ENCODE measurements at places on chromosomes 6 and 20. TPM values are rescaled to one million over a fixed set of nuclear protein-coding genes. Genes with fewer than 3 reads are reported as not detected.

DNA sequence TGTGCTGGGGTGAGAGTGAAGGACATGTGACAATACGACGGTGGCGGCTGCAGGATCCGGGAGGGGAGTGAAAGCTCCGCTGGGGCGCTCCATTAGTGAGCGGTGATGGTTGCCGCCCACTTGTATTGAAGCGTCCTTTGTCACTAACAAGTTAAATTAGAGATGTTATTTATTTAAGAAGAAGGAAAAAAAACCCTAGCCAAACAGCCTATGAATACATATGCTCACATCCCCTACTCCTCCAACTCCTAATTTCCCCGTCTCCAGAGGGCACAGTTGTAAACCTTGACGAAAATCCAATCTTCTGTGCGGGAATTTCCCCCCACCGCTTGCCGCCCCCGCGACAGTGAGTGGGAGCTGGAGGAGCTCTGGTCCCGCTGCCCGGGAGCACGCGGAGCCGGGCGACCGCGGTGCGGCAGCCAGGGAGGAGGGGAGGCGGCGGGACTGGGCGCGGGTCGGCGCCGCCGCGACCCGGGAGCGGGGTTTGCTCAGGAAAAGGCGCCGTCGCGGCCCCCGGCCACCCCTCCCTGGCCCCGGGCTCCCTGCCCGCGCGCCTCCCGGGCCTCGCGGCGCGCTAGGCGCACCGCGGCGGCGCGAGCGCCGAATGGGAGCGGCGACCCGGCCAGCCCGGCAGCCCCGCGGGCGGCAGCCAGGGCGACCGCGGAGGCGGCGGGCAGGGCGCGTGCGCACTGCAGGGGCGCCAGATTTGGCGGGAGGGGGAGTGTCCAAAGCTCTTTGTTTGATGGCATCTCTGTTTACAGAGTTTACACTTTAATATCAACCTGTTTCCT, at the start of gene MYB:
MYB (plus strand) TSS at position 767 of the 791 bp plus-strand sequence. CDS start 206 bp downstream, outside the sequence.
- no peak within 1 kb of the TSS for H3K27ac ChIP-seq
- H3K27me3 ChIP-seq, result peaks cover 21% of the 10 kb centered on the region
- no peak for DNase-seq
- peaks cover 25% of the 10 kb centered on the region for H3K4me1 ChIP-seq
- H3K36me3 ChIP-seq, result no peaks in the 10 kb centered on the region
- peak within 1 kb of the TSS; percentile 62 for H3K4me3 ChIP-seq

GRCh38 chr20:11162026-11162775, 488.4 kb upstream of the JAG1 start:
- H3K4me3 ChIP-seq, result no peak overlapping the region
- H3K27me3 ChIP-seq, result no peaks in the 10 kb centered on the region
- H3K27ac ChIP-seq, result no peak overlapping the region
- peaks cover 13% of the 10 kb centered on the region for H3K4me1 ChIP-seq

Gene IMPG1
- total RNA-seq, result not detected

- no peaks in the 10 kb centered on the region for H3K36me3 ChIP-seq
- H3K27me3 ChIP-seq, result no peaks in the 10 kb centered on the region
Measured at GRCh38 chr6:109297406-109298110, 84.7 kb downstream of the CD164 start.

Gene FAM209B
- total RNA-seq, result not detected

Gene ANGPT4
- 0.27 TPM for total RNA-seq

GRCh38 chr6:134840086-134840867, 109.6 kb downstream of the ALDH8A1 start:
- H3K27me3 ChIP-seq, result no peaks in the 10 kb centered on the region
- DNase-seq, result no peak
- peaks cover 12% of the 10 kb centered on the region for H3K4me1 ChIP-seq
- no peaks in the 10 kb centered on the region for H3K36me3 ChIP-seq
- no peak overlapping the region for H3K27ac ChIP-seq

Gene PET117
- total RNA-seq, result 17.8 TPM

- no peaks in the 10 kb centered on the region for H3K36me3 ChIP-seq
- H3K4me3 ChIP-seq, result no peak overlapping the region
- no peaks in the 10 kb centered on the region for H3K27me3 ChIP-seq
- no peak for DNase-seq
Measured at GRCh38 chr6:87182940-87183339, 27.6 kb downstream of the ZNF292 start.

- no peak for DNase-seq
- peaks cover 8% of the 10 kb centered on the region for H3K4me1 ChIP-seq
- H3K27me3 ChIP-seq, result no peaks in the 10 kb centered on the region
- H3K36me3 ChIP-seq, result no peaks in the 10 kb centered on the region
- no peak overlapping the region for H3K4me3 ChIP-seq
Measured at GRCh38 chr20:14727485-14728150, 390.2 kb upstream of the FLRT3 start.

Gene MAP7
- total RNA-seq, result 1.4 TPM

DNA sequence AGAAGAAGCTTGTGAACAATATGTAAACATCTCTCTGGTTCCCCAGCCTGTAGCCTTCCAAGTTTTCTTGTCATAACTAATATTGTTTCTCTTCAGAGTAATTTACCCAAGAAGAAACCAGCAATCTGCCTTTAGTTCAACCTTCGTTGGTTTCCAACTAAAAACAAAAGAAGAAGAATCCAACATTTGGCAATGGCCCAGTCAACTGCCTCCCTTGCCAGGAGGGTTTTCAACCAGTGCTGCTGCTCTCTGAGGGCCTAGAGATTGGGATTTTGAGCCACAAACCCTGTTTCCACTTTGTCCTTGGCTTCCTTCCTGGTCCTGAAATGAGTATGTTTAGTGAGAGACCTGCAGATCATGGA, 395.8 kb upstream of the CNR1 start:
- H3K27me3 ChIP-seq, result no peaks in the 10 kb centered on the region
- peaks cover 12% of the 10 kb centered on the region for H3K4me1 ChIP-seq

- peak; percentile 89 for DNase-seq
- H3K36me3 ChIP-seq, result no peaks in the 10 kb centered on the region
- no peak overlapping the region for H3K4me3 ChIP-seq
- no peaks in the 10 kb centered on the region for H3K4me1 ChIP-seq
Measured at GRCh38 chr6:105601541-105602236, 198.8 kb upstream of the PREP start.

Gene SLC22A3
- 13.6 TPM for total RNA-seq

GRCh38 chr20:60957621-60958020, 294.4 kb upstream of the CDH4 start:
- no peaks in the 10 kb centered on the region for H3K4me1 ChIP-seq
- no peak for DNase-seq
- H3K27me3 ChIP-seq, result no peaks in the 10 kb centered on the region

- DNase-seq, result no peak
- no peak overlapping the region for H3K27ac ChIP-seq
- H3K4me1 ChIP-seq, result no peaks in the 10 kb centered on the region
- H3K4me3 ChIP-seq, result no peak overlapping the region
- H3K27me3 ChIP-seq, result no peaks in the 10 kb centered on the region
Measured at GRCh38 chr6:63458480-63459115, 113.7 kb upstream of the LOC128125822 start.

- H3K27ac ChIP-seq, result peak overlapping the region; percentile 84
- H3K27me3 ChIP-seq, result no peaks in the 10 kb centered on the region
- H3K4me3 ChIP-seq, result no peak overlapping the region
- no peaks in the 10 kb centered on the region for H3K36me3 ChIP-seq
- H3K4me1 ChIP-seq, result no peaks in the 10 kb centered on the region
Measured at GRCh38 chr6:163404825-163405265, 9.7 kb upstream of the QKI start.

GRCh38 chr6:47380251-47380650, 70.5 kb upstream of the TNFRSF21 start:
- DNase-seq, result no peak
- H3K27me3 ChIP-seq, result no peaks in the 10 kb centered on the region
- H3K27ac ChIP-seq, result no peak overlapping the region

Gene C6orf15
- not detected for total RNA-seq

- DNase-seq, result no peak
- no peaks in the 10 kb centered on the region for H3K27me3 ChIP-seq
- no peak overlapping the region for H3K27ac ChIP-seq
- H3K4me3 ChIP-seq, result no peak overlapping the region
- H3K4me1 ChIP-seq, result no peaks in the 10 kb centered on the region
- no peaks in the 10 kb centered on the region for H3K36me3 ChIP-seq
Measured at GRCh38 chr6:79762370-79762769, 131.2 kb downstream of the SH3BGRL2 start.

Gene JAG1
- total RNA-seq, result 45.9 TPM

GRCh38 chr20:17734374-17734773, 34.6 kb downstream of the BANF2 start:
- H3K36me3 ChIP-seq, result no peaks in the 10 kb centered on the region
- H3K27me3 ChIP-seq, result no peaks in the 10 kb centered on the region
- H3K4me1 ChIP-seq, result no peaks in the 10 kb centered on the region

Gene EGFL8
- 15.3 TPM for total RNA-seq

- no peaks in the 10 kb centered on the region for H3K36me3 ChIP-seq
- no peak for DNase-seq
- peaks cover 13% of the 10 kb centered on the region for H3K4me1 ChIP-seq
- no peaks in the 10 kb centered on the region for H3K27me3 ChIP-seq
- no peak overlapping the region for H3K4me3 ChIP-seq
- no peak overlapping the region for H3K27ac ChIP-seq
Measured at GRCh38 chr6:140101818-140102217, 727.4 kb upstream of the CITED2 start.

Gene TBX18
- 2.5 TPM for total RNA-seq

- no peaks in the 10 kb centered on the region for H3K36me3 ChIP-seq
- H3K4me3 ChIP-seq, result no peak overlapping the region
- H3K27ac ChIP-seq, result no peak overlapping the region
- H3K27me3 ChIP-seq, result no peaks in the 10 kb centered on the region
Measured at GRCh38 chr6:14621518-14621917, 503.9 kb downstream of the CD83 start.
